Fibroblast of skin of right biceps (primary cell): ENCODE measurements at places on chromosomes 5 and 9.

DNA sequence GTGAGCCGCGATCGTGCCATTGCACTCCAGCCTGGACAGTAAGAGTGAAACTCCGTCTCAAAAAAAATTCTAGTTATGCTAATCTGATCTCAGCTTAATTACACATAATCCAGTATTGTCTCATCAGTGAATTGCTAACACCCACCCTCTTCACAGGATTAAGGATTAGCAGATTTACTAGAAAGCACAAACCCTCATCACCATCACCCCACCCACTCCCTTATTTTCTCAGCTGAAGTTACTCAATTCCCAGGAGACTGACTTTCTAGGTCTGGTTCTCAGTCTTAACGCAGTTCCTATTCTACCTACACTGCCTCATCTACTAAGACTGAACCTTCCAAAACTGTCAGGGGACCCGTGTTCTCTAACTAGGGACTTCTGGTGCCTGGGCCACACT lies 9.0 kb downstream of the TOR1B start:
- no peak for DNase-seq

DNA sequence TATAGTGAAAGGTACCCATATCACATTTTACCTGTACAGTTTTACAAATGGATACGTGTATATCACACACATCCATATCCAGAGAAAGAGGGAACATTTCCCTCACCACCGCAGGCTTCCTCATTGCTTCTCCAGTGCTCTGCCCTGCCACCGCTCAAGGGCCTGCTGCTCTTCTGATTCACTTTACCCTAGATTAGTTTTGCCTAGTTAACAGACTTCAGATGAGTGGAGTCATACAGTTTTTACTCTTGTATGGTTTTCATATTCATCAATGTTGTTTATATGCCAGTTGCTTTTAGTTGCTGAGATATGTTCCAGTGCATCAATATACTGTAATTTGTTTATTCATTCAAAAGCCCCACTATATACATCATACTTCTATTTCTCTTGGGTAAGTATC lies 53.9 kb upstream of the POMT1 start:
- no peak for DNase-seq

- no peak for DNase-seq
These were observed 235.4 kb downstream of the DOCK8 start for GRCh38 chr9:450057-450456.

DNA sequence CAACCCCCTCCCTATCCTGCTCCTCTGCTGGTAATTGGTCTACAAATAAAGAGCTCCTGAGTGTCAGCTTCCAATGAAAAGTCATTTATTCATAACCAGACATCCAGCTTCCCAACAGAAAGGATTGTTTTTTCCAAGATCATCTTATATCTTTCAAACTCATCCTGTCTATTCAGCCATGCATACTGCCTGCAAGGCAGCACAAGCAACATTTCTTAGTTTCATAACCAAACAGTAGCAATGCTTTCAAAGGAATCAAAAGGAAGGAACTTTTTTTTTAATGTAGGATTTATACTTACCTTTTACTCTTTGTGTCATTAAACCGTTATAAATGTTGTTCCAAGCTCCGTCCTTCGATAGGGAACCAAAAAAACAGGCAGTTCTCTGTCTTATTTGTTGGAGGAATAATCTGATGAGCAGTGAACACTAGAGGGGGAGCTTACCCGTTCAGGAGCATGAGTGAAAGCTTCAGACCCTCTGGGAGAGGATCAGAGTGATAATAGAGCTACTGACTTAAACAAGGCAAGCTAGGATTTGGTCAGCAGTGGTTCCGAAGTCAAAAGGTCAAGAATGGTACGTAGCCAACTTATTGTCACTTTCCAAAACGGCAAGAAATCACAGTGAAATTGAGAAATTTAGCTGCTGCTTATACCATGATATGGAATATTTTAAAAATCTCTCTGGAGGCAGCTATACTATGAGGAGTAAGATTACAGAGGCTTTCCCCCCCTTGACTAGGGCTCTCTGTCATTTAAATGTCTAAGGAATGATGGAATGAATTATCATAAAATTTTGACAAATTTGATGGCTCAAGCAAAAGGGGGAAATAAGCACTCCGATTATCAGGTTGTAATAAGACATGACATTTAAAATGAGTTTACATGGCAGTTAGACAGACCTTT lies 892.9 kb downstream of the NR2F1-AS1 start:
- DNase-seq, result peak; percentile 58
